ENCODE measurements at places on chromosomes 3 and 15.
A peak's percentile ranks its signal among the peaks of the same experiment; 100 is the strongest.

GRCh38 chr3:112979244-112979832 is 4.4 kb upstream of the CD200R1 start:
- DNase-seq: no peak

- no peak for DNase-seq
Measured at GRCh38 chr3:109195815-109196214, 59.3 kb downstream of the C3orf85 start.

- peak; percentile 96 for DNase-seq
Measured at GRCh38 chr3:54322354-54322753, 200.0 kb downstream of the CACNA2D3 start.

DNA sequence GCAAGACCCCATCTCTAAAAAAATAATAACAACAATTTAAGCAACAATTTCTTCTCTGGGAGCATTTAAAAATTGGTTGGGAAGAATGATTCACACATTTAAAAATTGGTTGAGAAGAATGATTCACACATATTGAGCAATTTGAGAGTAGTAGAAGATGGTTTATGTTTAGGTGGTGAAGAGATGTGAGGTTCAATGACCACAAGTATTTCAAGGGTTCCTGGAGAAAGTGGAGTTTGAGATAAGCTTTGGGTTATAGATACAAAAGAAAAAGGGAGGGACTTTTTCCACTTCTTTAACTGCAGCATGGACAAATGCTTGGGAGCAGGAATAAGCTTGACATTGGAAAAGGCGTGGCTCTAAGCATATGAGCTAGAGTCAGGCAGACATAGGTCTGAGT is 145.7 kb upstream of the NPHP3 start:
- DNase-seq: no peak

DNA sequence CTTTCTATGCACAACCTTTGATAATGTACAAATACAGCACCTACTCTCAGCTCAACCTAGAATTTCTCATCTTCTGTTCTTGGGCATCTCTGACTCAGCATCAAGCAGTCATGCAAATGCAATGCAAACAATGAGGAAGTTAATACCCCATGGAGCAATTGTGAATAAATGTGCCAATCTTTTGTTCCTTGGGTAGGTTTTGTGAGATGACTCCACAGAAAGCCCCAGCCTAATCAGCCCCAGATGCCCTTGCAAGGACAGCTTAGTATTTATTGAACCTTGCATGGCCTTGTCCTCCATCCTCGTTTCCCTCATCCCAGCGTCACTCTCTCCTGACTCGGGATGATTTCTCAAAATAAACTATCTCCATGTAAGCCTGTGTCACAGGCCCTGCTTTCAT is 494.7 kb upstream of the NECTIN3 start:
- DNase-seq: no peak

DNA sequence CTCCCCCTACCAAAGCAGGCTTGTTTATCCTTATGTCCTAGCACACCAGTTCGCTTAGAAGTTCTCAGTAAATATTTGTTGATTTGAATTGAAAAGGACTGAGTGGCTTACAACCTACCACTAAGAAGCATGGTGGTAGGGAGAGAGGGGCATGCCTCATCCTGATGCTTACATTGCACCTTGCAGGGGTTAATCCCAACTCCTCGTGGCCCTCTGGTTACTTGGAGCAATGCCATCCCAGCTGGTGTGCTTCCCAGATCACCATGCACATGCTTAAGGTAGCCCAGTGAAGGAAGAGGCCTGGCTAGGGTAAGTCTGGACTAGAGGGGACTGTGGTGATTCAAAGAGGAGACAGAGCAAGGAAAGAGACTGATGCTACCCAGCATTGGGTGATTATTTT is 253.3 kb downstream of the CLSTN2 start:
- DNase-seq: no peak

DNA sequence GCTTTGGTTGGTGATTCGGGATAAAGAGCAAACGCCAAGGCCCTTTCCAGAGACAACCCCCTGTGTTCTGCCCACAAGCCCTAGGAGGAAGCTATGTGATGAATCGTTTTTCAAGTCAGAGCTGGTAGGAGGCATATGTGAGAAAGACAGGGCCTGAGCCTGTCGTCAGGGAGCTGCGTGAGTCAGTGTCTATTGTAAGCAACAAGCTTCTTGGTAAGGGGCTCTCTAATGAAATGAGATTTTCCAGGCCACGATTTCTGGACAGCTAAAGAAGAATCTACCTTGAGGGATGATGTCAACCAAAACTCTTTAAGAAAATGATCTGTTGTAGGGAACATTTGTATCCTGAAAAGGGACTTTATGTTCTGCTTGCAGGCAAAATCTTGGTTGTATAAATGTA is 318.9 kb upstream of the IL12A start:
- DNase-seq: no peak

- no peak for DNase-seq
Measured at GRCh38 chr15:93244696-93245660, 156.0 kb upstream of the RGMA start.

DNA sequence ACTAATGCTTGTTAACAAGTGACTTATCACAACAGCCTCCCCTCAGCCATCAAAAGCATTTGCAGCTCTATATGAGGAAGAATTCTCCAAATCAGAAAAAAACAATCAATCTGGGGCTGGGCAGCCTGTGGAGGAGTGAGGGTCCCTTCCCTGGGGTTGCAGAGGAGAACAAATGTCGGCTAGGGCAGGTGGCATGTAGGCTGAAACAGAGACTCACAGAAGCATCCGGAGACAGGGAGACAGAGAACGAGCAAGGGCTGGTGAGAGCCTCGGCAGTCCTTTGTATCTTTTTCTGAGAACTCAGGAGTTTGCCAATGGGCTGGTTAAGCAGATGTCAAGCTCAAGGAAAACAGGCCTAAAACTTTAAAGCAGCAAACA is 15.8 kb downstream of the ITGA11 start:
- no peak for DNase-seq

DNA sequence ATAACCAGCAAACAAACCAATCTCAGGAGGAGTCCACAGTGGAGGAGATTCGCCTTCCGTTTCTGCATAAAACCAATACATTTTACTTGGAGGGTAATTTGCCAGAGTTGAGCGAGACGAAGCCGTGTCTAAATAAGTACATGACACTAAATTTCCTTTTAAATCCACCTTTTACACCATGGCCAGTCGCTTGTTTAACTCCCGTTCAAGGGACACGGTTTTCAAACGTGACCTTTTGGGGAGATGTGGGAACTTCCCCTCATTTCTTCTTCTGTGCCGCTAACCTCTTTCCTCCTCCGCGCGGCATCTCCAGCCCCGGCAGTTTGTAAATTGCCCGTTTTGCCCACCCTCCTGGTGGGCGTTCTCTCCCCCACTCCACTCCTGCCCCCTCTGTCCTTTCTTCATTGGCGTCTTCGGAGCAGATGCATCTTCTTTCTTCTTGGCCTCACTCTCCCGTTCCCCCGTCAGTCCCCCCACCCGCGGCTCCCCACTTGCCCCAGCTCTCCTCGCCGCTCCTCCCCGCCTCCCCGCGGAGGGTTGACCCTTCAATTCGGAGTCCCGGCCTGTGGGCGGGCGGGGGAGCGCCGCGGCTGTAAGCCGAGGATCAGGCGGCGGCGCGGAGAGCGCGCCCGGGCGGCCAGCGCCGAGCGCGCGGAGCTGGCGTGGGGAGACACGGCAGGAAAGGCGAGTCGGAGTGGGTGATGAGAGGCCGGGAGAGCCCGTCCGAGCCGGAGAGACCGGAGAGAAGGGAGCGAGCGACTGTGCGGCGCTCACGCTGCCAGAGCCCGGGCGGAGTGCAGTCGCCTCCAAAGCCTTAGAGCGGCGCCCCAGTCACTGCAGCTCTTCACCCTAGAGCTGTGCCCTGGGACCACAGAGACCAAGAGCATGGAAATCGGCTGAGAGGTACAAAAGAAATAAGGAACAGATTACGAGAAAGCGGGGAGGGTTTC is at the start of gene NLGN1:
Gene NLGN1, plus strand, starts transcription at position 584 of the 950 bp plus-strand sequence.
- DNase-seq: no peak

DNA sequence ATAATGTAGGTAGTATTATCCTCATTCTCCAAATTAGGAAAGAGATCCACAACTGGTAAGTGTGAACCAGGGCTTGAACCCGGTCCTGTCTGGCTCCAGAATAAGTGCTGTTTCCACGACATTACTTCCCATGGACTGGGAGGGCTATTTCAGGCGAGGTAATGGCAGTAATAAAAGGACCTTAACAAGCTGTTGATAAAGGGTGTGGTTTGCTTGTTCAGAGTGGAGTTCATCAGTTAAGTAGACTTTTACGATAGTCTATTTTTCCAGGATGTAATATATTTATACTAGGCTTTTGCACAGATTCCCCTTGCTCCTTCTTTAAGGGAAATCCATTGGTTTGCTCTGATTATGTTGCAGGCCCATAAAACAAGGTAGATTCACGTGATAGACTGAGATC is 88.4 kb upstream of the TNFAIP8L3 start:
- no peak for DNase-seq

DNA sequence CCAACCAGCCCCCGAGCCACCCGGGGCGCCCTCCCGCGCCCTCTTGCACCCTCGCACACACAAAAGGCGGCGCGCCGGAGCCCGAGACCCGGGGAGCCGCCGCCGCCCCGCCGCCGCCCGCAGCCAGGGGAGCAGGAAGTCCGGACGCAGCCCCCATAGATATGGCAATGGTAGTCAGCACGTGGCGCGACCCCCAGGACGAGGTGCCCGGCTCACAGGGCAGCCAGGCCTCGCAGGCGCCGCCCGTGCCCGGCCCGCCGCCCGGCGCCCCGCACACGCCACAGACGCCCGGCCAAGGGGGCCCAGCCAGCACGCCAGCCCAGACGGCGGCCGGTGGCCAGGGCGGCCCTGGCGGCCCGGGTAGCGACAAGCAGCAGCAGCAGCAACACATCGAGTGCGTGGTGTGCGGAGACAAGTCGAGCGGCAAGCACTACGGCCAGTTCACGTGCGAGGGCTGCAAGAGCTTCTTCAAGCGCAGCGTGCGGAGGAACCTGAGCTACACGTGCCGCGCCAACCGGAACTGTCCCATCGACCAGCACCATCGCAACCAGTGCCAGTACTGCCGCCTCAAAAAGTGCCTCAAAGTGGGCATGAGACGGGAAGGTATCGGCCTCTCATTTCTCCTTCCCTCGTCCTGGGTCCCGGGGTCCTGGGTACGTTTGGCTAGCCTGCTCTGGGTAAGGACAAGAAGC is 1.6 kb downstream of the NR2F2 start:
- peak; percentile 76 for DNase-seq

DNA sequence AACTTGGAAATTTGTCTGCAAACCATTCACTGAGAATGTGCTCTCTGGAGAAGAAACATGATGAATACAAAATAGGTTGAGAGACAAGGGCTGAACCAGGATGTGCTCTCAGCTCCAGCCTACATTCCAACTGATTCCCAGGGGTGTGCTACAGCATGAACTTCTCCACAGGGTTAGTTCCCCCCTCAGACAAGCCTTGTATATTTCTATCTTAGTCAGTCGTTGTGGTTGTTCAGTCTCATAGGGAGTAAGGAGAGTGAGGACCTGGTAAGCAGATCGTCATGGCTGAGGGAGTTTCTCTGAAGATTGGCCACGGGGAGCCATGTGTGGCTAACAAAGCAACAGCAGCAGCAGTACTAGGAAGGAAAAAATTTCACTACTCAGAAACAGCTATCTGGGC is 919.7 kb upstream of the CADM2 start:
- DNase-seq: no peak

DNA sequence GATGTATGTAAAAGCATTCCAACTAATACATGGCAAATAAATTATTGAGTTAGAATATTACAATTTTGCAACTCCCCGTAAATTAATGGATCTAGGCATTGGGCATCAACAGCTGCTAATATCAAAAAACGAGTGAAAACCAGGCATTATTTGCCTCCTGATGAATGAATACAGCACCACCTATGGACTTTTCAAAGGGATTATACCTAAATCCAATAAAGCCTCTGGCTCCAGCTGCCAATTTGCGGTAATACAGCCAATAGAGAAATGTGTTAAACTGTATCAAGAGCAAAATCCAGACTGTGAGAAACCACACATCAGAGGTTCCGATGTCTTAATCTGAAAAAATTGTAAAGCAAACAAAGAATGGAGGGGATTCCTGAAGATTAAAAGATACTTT is 16.3 kb upstream of the A4GNT start:
- no peak for DNase-seq

- DNase-seq: no peak
Measured at GRCh38 chr3:195855471-195856409, 44.0 kb upstream of the MUC4 start.

- no peak for DNase-seq
Measured at GRCh38 chr3:152185891-152186630, 82.7 kb upstream of the MBNL1 start.

DNA sequence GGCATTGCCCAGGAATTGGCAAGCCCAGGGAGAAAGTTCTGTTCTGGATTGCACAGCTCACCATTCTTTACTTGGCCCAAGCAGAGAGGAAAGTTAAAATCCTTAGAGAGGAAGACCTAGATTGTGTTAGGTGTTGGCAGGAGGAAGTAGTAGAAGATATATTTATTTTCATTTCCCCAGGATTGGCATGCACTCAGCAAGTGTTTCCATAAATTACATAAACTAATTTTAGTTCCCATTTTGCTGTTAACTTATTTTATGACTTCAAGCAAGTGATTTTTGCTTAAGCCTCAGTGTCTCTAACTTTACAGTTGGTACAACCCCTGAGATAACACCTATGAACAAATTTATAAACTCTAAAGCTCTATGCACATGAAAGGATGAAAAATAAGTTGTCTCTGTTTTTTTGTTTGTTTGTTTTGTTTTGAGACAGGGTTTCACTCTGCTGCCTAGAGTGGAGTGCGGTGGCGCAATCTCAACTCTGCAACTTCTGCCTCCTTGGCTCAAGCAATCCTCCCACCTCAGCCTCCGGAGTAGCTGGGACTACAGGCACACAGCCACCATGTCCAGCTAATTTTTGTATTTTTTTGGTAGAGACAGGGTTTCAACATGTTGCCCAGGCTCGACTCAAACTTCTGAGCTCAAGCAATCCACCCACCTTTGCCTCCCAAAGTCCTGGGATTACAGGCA is 31.2 kb upstream of the TOP2B start:
- no peak for DNase-seq

GRCh38 chr15:23497710-23498111 is 50.7 kb upstream of the GOLGA6L2 start:
- DNase-seq: peak; percentile 15

DNA sequence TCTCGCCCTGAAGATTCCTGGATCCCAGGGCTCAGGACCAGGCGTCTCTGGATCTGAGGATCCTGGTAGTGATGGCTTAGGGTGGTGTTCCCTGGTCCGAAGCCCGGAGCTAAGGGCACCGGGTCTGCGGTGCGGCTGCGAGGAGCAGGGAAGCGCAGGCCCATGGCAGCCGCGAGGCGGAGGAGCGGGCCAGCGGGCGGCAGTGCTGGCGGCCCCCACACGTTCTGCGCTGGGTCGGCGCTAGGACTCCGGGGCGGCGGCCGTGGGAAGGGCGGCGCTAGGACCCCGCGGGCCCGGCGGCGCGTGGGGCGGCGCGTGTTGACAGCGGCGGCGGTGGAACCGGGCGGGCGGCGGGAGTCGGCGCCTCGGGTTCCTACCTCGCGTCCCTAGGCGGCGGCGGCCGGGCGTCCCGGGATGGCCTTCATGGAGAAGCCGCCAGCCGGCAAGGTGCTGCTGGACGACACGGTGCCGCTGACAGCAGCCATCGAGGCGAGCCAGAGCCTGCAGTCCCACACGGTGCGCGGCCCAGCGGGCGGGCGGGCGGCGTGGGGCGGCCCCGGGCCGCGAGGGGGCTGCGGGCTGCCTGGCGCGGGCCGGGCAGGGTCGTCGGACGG is at the start of gene PXK:
Gene PXK, plus strand, starts transcription at position 318 of the 614 bp plus-strand sequence. Its CDS starts 97 bp downstream, at position 415.
- DNase-seq: peak; percentile 21

- DNase-seq: no peak
Measured at GRCh38 chr3:12752102-12752501, 7.0 kb downstream of the TMEM40 start.

Measured in LNCaP clone FGC (cell line).